ENCODE measurements at places on chromosomes 1 and 21.

DNA sequence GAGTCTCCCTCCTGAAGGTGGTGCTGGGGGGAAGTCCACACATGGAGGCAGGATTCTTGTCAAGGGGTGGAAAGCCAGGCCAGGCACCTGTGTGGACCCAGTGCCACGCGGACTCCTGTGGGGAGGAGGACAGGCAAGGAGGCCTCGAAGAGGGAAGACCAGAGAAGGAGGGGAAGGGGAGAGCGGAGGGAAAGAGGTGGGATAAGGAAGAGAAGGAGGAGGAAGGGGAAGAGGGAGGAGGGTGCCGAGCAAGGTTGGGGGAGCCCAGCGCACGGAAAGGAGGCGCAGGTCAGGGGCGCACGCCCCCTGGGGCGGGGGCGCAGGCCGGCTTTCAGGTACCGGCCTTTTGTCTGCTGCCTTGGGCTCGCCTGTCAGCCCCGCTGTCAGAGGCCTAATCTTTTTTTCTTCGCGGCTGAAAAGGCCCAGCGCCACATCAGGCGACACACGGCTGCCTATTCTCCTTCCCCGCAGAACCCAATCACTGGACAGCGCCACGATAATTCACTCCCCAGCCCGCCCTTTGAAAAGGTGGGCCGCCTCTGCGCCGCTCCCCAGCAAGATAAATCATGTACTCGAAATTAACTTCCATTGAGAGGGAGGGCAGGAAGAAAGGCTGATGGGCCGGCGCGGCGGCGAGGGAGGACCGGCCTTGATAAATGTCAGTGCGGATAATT is 42.5 kb downstream of the PRDM16 start:
- DNase-seq = no peak

DNA sequence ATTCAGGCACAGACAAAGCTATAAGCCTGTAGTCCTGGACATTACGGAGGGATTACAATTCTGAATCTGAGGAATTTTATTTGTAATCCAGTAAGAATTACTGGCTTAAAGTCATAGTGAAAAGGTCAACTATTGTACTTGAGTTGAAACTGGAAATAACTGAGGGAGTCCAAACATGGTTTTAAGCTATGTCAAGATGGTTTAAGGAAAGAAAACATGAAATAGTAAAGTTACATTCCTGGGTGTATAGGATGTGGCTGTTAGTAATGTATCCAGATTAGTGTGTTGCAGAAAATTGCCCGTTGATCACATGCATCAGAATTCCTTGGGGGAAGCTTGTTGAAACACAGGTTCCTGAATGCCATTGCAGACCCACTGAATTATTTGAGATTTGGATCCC is 124.8 kb upstream of the GORAB start:
- DNase-seq = no peak

DNA sequence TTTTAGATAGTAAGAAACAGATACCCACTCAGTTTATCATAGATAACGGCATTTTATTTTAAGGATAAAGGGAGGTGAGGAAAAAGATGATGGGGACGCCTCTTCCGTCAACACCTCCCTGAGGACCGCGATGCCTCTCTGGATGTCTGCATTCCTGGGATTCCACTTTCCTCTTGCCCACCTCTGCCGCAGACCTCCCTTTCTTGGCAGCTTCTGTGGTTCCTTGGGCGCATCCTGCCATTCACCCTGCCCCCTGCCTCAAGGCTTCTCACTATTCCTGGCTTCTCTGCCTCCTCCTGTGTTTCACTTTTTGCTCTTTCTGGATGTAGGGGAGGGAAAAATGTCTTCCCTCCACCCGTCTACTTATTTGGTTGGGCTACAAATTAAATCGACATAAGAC is 19.9 kb downstream of the HUNK start:
- DNase-seq = no peak

GRCh38 chr1:152190589-152190988 is 31.6 kb upstream of the RPTN start:
- DNase-seq = no peak

DNA sequence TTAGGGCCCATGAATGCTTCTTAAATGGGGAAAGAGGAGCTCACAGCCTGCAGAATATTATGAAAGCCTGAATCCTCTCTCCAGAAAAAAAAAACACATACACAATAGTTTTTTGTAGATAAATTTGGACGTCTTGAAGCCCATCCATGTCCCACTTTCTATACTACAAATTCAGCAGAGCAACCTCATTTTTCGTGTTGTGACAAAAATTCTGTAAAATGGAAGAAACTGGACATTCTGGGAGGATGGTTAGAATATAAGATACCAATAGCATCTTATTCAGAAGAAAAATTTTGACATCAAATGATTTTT is 102.1 kb downstream of the ZNF281 start:
- no peak for DNase-seq

DNA sequence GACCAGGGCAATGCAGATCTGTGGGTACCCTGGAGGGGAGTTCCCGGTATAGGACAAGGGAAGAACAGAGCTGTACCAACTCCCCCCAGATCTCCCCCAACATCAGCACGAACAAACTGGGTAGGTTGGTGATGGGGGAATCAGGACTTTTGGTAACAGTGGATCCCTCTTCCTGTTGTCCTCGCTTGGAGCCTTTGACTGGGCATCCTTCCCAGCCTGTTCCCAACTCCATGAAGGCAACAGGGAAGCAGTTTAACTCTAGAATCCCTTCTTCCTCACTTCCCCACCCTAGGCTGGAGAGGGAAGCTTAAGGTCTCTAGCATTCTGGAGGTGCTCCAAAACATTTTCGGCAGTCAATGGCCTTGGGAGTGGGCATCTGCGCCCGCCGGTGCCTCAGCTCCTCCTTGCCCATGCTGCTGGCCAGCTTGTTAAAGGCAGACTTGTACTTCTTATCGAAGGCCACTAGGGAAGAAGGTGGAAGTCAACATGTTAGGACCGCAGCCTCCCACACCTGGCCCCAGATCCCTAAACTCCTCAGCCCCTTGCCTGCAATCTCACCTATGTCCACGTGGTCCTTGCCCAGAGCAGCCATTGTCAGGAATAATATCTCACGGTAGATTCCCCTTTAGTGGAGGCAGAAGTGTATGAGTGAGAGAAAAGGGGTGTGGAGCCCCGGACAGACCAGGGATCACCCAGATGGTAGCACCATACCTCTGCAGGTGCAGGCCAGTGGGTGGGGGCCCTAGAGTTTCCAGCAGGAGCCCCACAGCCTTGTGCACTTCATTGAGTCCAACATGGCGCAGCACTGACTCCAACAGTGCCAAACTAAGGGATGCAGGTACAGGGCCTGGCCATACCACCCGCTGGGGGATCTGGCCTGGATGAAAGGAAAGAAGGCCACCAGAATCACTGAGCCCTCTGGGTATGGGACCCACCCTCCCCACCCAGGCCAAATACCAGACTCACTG is 7.5 kb upstream of the GATAD2B start:
- DNase-seq = no peak

All from stimulated activated naive CD4-positive, alpha-beta T cell treated with Interleukin-2 at 50 U/mL for 16 hours (primary cell).